ENCODE measurements at places on chromosomes 5 and 9.

DNA sequence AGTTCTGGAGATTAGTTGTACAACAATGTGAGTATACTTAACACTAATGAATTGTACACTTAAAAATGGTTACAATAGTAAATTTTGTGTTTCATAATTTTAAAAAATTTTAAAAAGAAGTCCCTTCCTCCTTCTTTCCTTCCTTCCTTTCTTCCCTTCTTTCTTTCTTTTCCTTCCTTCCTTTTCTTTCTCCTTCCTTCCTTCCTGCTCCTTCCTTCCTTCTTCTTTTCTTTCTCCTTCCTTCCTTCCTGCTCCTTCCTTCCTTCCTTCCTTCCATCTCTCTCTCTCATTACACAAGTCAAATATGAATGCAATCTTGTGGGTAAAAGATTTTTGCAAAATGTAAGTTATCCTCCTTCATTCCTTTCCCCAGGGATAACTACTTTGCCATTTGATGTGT is 97.1 kb upstream of the TBCA start:
- no peak for DNase-seq

DNA sequence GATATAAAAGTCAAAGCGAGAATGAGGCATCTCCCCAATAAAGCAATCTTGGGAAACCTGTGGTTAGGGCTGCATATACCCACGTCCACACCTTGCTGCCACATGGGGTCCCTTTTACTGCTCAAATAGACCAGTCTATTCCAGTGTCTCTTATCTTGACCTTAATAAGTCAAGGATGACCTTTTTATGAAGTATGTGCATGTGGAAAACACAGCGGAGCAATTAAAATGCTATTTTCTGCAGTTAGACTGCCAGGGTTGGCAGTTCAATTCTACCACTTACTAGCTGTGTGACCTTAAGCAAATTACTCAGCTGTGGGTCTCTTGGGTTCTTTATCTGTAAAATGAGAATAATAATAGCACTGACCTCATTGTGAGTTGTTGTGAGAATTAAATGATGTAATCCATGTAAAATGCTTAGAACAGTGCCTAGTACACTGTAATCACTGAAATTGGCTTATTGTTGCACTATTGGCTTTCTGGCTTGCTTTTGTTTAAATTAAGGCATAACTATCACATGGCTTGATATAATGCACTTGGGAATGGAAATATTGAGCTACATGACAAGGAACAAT is 67.8 kb upstream of the HSPB3 start:
- no peak for DNase-seq

DNA sequence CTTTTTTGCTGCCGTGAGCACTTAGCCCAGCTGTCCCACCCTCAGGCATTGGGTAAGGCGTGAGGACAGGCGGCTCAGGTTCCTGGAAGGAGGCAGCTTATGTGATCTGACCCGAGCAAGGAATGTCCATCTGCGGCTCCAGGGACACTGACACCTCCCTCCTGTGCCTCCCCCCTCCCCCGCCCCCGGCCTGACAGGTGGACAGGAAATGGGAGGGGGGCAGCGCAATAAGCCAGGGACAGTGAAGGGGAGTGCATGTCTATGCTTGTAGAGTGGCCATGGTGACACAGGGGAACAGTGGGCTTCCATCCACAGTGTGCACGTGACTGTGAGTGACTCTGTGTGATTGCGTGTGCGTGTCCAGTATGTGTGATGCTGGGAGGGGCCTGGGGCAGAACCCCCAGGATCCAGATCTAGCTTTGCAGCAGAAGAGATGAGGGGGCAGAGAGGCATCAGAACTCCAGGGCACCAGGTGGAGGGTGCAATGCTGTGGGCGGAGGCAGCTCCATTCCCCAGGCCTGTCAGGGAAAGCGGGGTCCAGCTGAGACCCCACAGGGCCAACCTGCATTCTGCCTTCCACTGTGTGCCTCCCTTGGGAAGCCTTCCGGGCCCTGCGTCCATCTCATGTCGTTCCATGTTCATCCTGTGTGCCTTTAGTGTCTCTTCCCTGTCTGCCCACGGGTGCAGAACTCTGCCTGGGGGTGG is 30.5 kb downstream of the CNTFR start:
- no peak for DNase-seq

- DNase-seq = no peak
Measured at GRCh38 chr5:181045316-181045715, 5.2 kb downstream of the BTNL9 start.

DNA sequence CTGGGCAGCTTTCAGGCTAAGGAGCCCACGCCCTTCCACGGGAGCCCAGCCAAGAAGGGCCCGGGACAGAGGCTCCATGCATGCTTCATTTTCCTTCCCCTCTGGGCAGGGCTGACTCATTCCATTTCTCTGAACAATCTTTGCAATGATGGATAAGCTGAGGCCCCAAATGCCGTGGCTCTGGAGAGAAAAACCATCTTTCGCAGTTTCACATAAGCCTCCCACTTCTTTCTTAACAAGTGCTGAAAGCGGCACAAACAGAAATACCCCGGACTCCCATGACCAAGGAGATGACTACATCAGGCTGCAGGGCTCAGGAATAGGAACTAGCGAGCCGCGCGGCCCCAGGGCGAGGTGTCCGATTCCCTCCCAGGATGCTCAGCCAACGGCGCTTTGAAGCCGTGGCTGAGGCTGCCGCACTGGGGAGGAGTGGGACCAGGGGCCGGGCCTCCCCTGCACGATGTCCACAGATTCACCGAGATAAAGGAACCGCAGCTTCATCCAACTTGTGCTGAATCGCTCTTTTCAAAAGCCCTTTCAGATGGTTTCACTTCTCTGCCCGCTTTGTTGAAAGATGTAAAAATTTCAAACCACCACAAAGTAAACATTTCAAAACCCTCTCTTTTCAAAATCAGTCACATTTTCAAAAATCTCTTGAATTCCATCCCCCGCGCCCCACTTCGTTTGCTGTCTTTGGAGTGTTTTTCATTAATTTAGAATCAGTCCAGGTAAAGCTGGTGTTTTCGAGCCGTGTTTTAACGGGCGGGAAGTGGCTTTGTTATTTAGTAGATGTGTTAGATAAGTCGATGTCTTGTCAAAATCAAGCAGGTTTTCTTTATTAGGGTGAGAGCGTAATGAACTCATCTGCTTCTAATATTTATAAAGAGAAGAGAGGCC is 96.5 kb upstream of the LMX1B start:
- no peak for DNase-seq

Data from RCC 7860 (cell line).